ENCODE measurements at places on chromosomes 4 and X. TPM values are rescaled to one million over a fixed set of nuclear protein-coding genes. Genes with fewer than 3 reads are reported as not detected.

The SSX3 gene
- not detected for total RNA-seq

- no peak for DNase-seq
Measured at GRCh38 chr4:140344621-140345020, 28.8 kb upstream of the SCOC start.

- DNase-seq: no peak
Measured at GRCh38 chr4:152535360-152535902, 461 bp downstream of the FBXW7 start.

DNA sequence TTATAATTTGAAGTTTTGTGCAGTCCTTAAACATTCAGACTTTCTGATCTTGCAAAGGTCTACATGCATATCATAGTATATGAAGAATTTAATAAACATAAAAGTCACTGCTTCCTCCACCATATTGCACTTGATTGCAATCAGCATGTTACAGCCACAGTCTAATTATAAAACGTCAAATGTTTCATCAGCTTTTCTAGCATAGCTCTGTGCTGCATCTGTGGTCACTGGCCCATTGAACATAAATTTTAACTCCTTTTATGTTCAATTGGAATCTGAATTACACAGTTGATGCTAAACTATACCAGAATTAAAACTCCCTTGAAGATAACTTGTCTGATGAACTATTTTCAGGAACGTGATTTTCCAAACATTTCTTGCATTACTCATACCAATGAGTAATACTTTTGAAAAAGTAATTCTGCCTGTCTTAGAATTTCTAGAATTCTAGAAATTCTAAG is 329.1 kb downstream of the GALNTL6 start:
- no peak for DNase-seq

- DNase-seq: no peak
Measured at GRCh38 chr4:55879224-55879623, 25.8 kb downstream of the EXOC1 start.

- no peak for DNase-seq
Measured at GRCh38 chr4:101086801-101087586, 260.3 kb downstream of the PPP3CA start.

The TEX13D gene
- total RNA-seq: not detected

DNA sequence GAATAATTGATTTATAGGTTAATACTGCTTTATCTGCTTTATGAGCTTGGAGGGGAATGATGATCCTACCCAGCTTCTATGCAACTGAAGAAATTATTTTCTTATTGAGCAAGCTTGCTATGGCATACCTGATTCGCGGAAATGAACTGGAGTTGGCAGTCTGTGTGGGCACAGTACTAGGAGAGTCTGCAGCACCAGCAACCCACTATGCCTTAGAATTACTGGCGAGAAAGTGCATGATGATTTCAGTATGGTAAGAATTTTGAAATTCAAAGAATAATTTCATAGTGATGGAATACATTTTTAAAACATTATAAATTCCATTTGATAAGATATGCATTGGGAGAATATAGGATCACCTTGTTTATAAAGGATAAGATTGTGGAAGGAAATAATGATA is 32.3 kb downstream of the SPATA4 start:
- DNase-seq: no peak

- no peak for DNase-seq
Measured at GRCh38 chr4:152715076-152715475, 35.3 kb upstream of the TMEM154 start.

The DCX gene
- total RNA-seq: not detected

DNA sequence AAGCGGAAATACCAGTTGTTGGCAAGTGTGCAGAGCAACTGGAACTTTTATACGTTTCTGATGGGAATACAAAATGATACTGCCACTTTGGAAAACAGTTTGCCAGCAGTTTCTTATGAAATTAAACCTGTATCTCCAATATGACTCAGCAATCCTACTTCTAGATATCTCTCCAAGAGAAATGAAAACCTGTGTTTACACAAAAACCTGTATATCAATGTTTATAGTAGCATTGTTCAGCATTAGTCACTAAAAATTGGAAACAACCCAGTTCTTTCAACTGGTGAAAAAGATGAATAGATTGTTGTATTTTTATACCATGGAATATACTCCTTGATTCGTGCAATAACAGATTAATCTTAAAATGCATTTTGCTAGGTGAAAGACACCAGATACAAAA is 26.8 kb downstream of the ATP7A start:
- no peak for DNase-seq

The DSPP gene
- total RNA-seq: not detected

GRCh38 chr4:513327-513726 is 14.3 kb downstream of the PIGG start:
- DNase-seq: no peak

The CYSLTR1 gene
- under 0.01 TPM for total RNA-seq

DNA sequence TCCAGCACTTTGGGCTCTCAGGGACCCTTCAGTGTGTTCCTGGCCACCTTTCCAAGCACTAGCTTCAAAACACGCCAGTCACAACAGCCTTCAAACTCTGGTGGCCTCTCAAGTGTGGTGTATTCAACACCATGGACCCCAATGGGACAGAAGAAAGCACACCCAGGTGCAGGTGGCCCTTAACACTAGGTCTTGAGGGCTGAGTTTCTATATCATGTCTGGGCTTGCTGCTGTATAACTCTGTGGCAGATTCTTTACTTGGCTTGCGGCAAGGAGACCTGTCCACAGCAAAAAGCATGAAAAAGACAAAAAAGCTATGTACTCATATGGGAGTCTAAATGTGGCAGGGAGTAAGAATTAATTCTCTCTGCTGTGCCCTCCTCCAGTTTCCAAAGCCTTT is 23.1 kb downstream of the MSL3 start:
- no peak for DNase-seq

DNA sequence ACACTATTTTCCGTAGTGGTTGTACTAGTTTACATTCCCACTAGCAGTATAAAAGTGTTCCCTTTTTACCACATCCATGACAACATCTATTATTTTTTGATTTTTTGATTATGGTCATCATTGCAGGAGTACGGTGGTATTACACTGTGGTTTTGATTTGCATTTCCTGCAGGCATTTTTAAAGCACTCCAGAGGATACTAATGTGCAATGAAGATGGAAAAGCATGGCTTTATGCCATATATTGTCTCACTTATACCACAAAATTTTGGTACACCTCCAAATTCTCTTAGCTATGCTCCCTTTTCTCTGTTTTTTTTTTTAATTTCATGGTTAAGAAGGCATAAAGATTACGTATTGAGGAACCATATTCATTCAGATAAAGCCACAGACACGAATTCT is 35.1 kb upstream of the NPY2R start:
- no peak for DNase-seq

DNA sequence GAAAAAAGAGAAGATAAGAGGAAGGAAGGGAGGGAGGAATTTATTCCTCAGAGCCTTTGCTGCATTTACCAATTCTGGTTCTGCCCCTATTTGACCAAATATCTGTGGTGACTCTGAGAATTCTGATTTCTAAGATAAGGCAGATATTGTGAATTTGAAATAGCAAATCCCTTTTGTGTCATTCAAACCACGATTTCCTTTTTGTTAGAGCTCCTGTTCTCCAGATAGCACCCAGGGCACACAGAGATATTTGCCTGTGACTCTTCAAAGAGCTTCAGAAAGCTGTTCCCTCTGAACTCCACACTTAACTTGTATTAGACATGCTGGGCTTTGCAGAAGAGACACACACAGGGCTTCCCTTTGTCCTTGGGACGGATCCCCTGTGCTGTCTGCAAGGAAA is 272.2 kb downstream of the DHRSX start:
- DNase-seq: no peak

GRCh38 chrX:154320406-154320805 is 24.8 kb downstream of the TKTL1 start:
- no peak for DNase-seq

GRCh38 chr4:123924536-123924935 is 527.9 kb downstream of the SPRY1 start:
- DNase-seq: peak; percentile 8

DNA sequence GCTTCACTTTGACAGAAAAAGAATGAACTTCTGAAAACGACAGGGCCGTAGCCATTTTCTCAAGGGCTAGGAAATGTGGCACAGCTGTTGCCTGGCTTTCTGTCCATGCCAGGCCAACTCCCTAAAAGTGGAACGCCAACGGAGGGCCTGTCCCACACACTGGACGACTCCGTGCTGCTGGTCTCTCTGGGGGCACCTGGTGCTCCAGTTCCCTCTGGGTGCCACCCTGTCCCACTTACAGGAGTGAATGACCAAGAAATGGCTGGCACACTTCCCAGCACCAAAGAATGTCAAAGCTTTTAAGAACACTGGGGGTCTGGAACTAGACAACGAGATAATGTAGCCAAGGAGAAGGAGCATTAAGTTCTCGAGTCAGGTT is 40.9 kb downstream of the GATB start:
- no peak for DNase-seq

DNA sequence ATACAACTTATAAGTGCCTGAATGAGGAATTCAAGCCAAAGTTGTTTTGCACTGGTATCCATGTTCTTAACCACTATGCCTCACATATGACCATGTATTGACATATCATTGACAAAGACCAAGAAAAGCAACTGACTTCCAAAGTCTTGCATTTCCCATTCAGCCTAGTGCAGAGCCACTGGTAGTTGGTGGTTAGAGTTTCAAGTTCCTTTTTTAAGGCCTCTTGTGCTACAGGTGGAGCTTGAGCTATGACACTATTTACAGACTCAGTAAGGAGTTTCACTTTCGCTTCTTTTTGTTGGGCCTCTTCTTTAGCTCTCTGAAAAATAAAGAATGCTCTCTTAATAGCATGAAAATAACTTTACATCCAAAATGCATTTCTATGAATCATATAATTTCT is 763.0 kb downstream of the DMD start:
- no peak for DNase-seq

DNA sequence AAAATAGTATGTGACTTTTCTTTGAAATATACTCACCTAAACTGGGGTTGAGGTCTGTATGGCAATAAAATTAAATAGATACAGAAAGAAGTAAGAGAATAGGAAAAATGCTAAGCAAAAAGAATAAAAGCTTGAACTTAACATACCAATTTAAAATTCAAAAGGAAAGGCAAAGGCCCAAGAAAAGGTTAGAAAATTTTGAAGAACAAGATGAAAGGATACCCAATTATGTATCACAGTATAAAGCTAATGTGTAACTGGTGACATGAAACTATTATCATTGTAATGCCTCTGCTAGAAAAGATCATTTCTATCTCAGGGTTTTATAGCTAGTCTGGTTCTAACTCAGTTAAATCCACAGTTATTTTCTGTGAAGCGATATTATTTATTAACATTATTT is 99.1 kb downstream of the PDLIM5 start:
- no peak for DNase-seq

The FHIP1A gene
- total RNA-seq: 0.76 TPM

DNA sequence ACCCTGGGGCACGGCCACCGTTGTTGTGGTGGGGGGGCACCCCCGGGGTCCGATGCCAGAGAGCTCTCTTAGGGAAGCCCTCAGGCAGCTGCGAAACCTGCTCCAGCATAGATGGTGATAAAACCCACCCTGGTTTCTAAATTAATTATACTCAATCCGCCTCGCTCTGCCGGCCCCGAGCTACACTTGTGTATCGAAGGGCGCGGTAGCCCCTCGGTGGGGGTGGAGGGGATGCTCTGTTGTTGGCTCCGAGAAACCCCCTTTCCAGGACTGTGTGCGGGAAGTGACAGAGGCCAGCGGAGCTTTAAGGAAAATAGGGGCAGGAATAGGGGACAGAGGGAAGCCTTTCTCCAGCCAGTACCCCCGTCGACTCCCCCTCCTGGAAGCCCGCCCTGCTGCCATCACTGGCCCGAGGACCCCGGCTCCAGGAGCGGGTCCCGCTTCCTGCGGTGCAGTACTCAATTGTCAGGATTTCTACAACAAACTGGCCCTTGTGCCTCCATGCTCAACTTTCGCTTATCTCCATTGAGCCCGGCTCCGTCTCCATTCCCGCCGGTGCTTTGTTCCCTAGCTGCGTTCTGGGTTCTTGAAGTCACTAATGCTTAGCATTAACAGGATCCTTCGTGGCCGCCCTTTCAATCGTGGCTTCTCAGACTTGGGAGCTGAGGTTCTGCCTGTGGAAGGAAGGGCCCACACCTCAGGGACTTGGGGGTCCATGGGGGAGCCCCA is 408.2 kb downstream of the BCOR start:
- no peak for DNase-seq

DNA sequence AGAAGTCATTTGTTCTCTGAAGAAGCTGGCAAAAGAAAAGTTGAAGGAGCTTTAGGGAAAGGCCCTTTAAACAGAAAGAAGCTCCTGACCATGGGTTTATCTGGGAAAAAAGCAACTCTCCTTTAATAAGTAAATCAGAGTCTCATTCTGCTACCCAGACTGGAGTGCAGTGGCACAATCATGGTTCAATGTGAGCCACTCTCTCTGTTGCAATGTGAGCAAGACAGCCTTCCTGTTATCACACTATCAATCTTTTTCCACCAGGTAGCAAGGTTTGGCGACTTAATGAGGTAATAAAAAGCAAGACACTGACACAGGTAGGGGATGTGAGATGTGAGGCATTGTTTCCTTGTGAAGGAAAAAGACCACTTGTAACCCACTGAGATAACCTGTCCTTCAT is 111.3 kb downstream of the SYNPO2 start:
- DNase-seq: no peak

Measured in dermis microvascular lymphatic vessel endothelial cell (primary cell).